ENCODE measurements at places on chromosomes 1 and 21.

- no peak for DNase-seq
These were observed 977 bp downstream of the TRAF3IP3 start for GRCh38 chr1:209756615-209757445.

GRCh38 chr1:6419804-6420453 is at the start of gene HES2:
TSS of gene HES2 (minus strand) at chr1:6419919. CDS start at chr1:6419820, 99 bp downstream.
- no peak for DNase-seq

- DNase-seq = no peak
These were observed 18.1 kb downstream of the KIAA0040 start for GRCh38 chr1:175174309-175175102.

DNA sequence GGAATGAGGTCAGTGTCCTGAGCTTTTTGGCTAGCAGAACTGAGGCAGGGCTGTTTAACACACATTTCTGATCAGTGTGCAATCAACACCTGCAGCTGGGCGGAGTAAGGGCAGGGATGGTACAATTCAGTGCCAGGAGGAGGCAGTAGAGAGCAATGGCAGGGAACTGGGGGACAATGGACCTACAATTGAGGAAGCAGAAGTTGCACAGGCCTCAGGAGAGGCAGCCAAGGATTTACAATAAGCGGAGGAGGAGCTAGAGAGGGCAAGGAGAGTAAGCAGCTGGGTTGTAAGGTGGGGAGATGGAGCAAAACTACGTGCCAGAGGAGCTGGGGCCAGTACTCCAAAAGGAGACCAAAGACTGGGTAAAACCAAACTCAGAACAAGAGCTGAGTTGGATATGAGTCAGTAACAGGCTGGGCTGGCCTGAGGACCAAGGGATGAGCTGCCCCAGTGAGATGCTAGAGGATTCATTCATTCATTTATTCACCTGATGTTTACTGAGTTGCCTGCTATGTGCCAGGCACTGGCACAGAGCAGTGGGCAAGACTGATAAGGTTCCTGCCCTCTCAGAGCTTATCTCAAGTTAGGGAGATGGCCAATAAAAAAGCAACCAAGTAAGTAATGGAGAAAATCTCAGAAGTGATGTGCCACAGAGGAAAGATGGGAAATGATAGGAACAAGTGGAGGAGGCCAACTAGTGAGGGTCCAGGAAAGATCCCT is 10.4 kb upstream of the GALE start:
- DNase-seq = peak; percentile 50

- DNase-seq = no peak
These were observed 184.3 kb downstream of the HIVEP3 start for GRCh38 chr1:41734201-41734970.

DNA sequence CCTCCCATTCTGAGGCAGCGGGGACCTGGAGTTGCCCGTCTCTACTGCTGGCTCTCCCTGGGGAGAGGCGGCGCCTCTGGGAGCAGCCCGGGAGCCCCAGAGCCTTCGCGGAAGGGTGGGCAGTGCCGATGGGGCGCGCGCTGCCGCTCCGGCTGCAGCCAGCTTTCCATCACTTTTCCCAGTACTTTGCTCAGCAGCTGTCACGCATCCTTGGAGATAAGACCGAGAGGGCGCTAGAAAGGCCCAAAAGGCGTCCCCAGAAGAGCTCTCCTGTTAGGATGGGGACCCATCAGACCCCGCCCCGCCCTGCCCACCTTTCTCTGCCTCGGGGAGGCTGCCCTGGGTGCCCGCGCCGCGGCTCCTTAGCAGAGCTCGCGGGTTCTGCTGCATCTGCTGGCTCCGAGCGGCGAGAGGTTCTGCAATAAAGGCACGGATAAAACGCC is 534 bp downstream of the KCNH1 start:
- no peak for DNase-seq

DNA sequence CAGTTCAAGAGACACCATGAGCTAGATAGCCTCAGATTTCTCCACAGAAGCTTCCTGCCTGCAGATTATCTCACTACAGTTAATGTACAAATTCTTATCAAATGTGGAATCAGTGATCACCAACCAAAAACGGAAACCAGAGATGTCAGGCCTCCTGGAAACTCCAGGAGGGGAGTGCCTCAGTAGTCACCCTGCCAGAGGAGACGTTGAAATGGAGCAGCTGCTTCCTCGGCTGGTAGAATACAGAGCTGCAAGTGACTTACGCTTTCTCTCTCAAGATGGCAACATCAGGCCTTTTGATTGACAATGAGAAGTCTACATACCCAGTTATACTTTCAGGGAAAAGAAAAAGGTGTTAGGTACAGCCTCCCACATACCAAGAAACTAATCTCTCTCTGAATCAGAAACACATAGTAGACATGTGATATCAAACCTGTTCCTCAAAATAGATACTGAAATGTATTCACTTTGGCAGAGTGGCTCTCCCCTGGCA is 52.2 kb downstream of the ACP6 start:
- DNase-seq = no peak

- DNase-seq = no peak
These were observed 19.0 kb downstream of the C1orf115 start for GRCh38 chr1:220708936-220709801.

GRCh38 chr1:217393896-217394295 is 237.0 kb downstream of the GPATCH2 start:
- no peak for DNase-seq

DNA sequence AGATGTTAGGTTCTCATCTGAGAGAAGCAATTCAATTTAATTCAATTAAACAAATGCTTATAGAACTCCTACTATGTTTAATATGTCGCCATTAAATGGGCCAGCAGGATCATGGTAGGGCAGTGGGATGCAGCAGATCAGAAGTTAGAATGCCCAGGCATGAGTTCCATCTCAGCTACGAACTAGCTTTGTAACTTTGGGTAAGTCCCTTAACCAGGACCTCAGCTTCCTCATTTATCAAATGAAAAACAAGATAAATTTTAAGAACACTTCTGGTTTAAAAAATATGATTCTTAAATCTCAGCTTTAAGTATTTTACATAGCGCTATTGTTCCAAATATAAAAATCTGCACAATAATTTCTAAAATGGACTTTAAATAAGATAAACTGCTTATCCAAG is 67.5 kb upstream of the GFI1 start:
- no peak for DNase-seq

- no peak for DNase-seq
These were observed 182.6 kb upstream of the KCNK2 start for GRCh38 chr1:214899908-214900460.

GRCh38 chr1:202571719-202572339 is 138.4 kb downstream of the SYT2 start:
- DNase-seq = no peak

DNA sequence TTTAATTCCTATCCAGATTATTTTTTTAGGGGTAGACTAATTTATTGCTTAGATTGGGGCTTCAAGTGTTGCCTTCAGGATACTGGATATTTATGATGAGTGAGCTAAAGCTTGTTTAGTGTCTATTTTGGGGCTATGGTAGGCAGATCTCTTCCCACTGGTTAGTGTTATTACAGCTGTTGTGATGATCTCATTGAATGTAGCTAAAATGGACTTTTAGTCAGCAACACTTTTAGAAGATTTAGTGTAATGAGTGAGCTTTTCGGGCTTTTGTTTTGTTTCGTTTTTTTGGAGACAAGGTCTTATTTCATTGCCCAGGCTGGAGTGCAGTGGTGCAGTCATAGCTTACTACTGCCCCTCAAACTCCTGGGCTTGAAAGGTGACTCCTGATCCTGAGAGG is 14.2 kb downstream of the THRAP3 start:
- DNase-seq = no peak

GRCh38 chr1:23169727-23170335 is 1.2 kb upstream of the LUZP1 start:
- DNase-seq = no peak

DNA sequence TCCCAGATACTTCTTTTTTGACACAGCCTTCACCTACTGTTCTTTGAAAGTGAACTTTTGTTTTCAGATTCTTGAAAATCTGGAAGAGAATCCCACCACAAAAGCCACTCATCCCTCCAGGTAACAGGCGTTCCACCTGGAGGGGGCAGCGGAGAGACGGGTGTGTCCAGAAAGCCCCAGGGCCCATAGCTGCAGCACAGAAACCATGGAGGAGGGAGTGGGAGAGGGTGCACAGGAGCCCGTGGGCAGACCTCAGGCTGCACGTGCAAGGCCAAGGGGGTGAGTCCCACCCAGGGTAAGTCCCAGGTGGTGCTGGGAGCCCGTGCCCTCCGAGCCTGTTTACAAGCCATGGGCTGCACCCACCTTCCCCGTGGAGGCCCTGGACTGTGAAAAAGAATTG is 86.5 kb downstream of the PSMG1 start:
- DNase-seq = no peak

DNA sequence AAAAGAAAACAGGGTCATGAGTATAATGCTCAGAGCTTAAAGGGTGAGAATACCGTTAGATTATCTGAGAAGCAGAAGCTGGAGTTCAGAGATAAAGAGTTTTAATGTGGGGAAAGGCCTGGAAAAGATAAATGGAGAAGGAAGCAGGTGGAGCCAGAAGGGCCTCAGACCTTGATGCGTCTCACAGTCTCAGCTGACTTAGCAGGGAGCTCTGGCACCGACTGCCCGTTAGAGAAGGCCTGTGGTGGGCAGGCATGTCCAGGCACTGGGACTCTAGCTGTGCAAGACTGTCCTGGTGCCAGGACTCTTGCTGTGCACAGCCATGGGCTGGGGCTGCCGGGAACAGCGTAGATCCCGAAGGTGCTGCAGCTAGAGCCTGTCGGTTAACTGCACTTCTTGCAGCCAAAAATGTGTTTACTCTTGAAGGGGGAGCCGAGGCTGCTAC is 3.8 kb upstream of the SLAMF9 start:
- no peak for DNase-seq

GRCh38 chr1:6917067-6917466 is 131.8 kb downstream of the CAMTA1 start:
- DNase-seq = no peak

GRCh38 chr1:33426916-33427315 is 4.0 kb downstream of the PHC2 start:
- no peak for DNase-seq

DNA sequence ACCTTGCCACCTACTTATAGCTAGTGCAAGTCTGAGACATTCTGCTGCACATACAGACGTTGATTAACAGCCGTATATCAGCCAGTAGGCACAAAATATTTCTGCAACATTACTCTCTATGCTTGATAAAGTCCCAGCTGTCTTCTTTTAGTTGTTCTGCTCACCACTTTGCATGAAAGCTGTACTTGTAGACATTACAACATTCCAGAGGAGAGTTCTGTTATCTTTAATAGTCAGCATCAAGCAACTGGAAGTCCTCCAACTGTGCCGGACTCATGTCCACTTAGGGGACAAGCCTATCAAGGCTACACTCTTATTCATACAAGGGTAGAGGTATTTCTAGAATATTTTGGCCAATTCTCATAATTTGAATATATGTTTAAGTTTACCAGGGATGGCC is 50.0 kb downstream of the CACHD1 start:
- DNase-seq = no peak

DNA sequence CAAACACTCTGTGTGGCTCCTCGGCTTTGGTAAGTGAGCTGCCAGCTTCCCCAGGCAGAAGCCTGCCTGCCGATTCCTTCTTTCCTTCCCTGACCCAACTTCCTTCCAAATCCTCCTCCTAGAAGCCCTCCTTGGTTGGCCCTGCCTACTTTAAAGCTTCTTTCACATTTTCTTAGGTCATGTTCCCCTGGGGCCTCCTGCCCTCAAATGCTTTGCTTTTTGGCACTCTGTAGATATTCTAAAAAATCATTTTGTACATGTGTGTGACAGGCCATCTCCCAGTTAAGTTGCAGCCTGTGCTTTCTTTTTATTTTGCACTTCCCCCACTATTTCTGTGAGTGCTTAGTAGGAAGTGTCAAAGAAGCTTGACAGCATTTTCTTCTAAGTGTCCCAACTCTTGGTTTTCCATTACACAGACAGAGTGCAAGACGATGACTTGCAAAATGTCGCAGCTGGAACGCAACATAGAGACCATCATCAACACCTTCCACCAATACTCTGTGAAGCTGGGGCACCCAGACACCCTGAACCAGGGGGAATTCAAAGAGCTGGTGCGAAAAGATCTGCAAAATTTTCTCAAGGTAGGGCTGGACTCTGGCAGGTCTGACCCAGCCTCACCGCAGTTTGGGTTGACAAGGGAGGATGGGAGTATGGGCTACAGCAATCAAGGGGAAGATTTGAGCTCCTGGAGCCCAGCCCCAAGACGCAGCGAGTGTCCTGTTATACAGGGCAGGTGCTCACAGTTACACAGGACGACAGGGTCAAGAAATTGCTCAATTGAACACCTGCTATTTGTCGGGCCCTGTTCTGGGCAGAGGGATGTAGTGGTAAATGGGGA is at the start of gene S100A9:
Gene S100A9 (plus strand): TSS at position 2 of the 838 bp plus-strand sequence. CDS start 430 bp downstream, at position 432.
- DNase-seq = no peak

- DNase-seq = no peak
These were observed 230.1 kb downstream of the ASTN1 start for GRCh38 chr1:176934370-176934769.

DNA sequence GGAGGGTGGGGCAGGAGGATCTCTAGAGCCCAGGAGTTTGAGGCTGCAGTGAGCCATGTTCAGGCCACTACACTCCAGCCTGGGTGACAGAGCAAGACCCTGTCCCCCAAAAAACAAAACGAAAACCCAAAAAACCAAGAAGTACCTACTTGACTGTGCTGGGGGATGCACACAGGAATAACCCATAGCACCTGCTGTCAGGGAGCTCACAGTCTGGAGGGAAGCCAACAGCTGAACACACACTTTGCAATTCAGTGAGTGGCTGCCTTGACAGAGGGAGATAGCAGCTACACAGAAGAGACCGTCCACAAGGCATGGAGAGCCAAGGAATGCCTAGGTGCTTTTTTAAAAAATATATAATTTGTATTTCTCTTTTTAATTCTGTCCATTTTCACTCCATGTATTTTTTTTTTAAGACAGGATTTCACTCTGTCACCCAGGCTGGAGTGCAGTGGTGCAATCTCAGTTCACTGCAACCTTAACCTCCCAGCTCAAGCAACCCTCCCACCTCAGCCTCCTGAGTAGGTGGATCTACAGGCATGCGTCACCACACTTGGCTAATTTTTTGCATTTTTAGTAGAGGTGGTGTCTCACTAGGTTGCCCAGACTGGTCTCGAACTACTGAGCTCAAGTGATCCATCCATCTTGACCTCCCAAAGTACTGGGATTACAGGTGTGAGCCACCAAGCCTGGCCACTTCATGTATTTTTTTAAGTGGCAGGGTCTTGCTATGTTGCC is 68.7 kb downstream of the NID1 start:
- no peak for DNase-seq

- peak; percentile 82 for DNase-seq
These were observed 2.8 kb downstream of the HES3 start for GRCh38 chr1:6246497-6247467.

- DNase-seq = no peak
These were observed 330.1 kb downstream of the PLPP3 start for GRCh38 chr1:56249234-56249633.

DNA sequence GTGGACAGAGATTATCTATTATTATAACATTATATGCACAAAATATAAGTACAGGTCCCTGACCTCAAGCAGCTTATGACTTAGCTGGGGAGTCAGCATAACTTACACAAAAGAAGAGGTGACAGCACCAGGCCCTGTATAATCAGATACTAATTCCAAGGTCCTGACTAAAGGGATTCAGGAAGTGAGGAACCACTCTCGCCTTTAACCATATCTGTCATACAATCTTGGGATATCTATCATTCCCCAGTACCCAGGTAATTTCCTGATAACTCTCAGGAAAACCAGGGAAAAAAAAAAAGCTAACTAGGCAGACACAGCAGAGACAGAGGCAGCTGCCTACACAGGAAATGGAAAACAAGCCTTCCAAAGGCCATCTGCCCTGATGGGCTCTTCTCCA is 78.5 kb upstream of the CAMK1G start:
- no peak for DNase-seq
